ENCODE measurements at places on chromosomes 6 and 20.

- DNase-seq, result no peak
Observed at GRCh38 chr6:166864333-166864732, 92.0 kb downstream of the RNASET2 start.

DNA sequence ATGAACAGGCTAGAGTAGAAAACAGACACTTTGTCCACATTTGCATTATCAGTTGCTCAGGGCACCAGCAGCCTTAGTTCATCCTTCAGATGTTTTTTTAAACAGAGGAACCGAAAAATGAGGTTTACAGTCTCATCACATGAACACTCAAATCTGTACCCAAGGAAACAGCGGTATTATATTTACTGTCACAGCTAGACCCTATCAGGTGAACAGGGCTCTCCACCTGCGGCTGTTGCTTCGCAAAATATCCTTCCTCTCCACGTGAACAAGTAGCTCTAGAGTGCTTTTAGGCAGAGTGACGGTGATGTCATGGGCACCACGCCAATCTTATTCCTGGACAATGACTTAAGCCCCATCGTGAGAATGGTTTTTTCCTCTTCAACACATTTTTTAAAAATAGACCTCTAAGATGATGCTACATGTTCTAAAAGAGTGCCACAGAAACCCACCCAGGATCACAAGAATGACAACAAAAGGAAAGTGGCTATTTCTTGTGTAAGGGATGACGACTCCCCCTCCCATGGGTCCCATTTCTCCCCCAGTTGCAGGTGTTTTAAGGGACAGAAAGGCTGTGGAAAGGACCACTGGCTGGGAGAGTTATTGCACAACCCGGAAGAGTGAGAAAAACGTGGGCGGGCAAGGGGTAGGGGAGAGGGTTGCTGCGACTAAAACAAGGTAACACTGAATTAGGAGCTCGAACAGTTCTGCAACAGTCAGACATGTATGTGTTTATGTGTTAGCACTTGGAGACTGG is 77.7 kb downstream of the EFHC1 start:
- peak; percentile 60 for DNase-seq

DNA sequence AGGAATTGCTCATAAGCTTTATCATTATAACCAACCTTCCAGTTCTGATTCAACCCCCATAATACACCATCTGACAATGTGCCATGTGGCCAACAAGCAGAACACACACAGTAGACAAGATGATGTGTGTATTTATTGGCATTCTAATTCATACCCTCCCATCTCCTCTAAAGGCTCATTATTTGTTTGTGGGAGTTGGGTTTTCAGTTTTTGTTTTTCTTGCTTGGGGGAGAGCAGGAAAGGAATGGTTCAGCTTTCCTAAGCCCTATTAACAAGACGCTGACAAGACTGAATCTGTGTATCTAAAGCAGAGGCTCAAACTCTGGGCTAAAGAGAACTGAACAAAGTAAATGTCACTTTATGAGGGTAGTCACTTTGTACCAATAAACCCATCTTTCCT is 36.8 kb downstream of the EPB41L2 start:
- no peak for DNase-seq

DNA sequence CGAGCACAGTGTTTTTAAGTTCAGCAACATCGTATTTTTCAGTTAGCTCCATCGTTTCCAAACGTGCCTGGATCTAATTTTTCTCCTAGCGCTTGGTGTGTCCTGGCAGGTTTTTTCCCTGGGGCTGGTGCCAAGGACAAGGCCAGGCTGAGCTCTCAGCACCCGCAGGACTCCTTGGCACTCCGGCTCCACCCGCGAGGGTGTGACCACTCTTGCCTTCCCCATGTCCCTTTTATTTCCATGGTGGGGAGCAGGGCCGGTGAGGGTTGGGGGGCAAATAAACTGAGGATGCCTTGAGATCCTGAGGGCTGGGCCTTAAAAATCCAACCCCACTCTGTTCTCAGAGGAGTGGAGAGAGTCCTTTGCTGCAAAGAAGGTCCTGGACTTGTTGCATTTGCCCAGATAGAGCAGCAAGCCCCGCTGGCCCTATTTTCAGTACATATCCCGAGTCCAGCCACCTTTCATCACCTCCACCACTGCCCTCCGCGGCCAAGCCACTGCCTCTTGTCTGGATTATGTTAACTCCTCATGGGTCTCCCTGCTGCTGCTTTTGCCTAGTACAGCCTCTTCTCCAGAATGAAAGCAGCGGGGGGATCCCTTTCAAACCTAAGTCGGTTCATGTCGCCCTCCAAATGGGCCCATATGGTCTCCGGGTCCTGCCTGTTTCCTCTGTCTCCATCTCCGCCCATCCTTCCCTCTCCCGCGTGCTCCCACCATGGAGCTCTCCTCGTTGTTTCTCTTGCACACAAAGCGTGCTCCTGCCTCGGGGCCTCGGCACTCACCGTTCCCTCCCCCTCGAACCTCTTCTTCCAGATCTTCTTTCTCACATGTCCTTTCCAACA is 4.5 kb upstream of the RAB44 start:
- DNase-seq, result no peak

- DNase-seq, result no peak
Observed at GRCh38 chr6:100177956-100178355, 183.9 kb upstream of the MCHR2 start.

- peak; percentile 54 for DNase-seq
Observed at GRCh38 chr20:4546786-4547185, 174.9 kb upstream of the PRND start.

DNA sequence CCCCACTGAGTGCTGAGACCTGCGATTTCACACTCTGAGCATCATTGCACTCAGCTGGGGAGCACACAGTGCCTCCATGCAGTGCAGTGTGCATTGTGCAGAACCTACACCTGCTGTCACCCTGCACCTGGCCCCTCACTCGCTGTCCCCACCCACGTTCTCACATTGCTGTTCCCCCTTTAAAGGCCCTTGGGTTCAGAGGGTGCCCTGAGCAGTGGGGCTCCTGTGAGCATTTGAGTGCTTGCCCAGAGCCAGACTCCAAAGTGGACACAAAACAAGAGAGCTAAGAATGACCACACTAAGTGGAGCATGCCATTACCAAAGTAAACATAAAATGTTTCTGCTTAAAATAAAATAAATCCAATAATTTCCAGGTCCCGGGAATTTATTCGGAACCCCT is 131.0 kb upstream of the CST7 start:
- no peak for DNase-seq

DNA sequence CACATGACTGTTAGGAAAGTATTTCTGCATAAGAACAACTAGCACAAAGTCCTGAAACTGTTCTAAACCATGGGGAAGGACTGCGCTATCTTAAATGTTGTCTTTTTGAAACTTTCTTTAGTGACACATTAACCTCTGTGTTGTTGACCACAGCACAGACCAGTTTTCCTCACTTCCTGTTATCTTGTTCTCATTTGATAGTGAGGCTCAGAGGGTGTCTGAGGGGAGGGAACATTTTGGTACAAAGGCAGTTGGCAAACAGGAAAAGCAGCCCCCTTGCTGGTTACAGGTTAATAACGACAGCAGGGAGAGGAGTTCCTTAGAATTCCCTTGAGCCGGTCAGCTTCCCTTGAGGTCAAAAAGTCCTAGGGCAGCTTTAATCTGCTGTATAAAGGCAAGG is 143.5 kb upstream of the BMP2 start:
- no peak for DNase-seq

DNA sequence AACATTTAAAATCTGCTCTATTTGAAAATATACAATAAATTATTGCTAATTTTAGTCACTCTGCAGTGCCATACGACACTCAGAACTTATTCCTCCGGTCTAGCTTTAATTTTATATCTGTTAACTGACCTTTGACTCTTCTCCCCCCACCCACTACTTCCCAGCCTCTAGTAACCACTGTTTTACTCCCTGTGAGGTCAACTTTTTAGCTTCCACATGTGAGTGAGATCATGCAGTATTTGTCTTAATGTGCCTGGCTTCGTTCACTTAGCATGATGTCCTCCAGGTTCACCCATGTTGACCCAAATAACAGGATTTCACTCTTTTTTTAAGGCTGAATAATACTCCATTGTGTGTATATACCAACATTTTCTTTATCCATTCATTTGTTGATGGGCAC is 80.8 kb downstream of the RPP40 start:
- DNase-seq, result no peak

DNA sequence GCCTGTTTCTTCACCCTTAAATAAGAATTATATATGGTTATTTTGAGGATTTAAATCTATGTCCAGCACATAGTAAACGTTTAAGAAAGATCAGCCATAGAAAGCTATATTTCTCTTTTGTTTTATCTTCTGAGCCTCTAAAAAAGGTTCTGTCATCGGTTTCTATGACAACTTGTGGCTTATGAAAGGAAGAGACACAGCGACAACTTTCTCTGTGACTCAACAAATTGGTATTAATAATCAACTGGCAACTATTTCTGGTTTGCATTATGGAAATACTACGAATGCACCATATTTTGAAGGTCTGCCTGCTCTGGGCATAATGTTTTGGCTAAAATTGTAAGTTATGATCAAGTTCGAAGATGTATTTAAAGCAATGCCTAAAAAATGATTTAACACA is 751.0 kb downstream of the CD109 start:
- DNase-seq, result no peak

DNA sequence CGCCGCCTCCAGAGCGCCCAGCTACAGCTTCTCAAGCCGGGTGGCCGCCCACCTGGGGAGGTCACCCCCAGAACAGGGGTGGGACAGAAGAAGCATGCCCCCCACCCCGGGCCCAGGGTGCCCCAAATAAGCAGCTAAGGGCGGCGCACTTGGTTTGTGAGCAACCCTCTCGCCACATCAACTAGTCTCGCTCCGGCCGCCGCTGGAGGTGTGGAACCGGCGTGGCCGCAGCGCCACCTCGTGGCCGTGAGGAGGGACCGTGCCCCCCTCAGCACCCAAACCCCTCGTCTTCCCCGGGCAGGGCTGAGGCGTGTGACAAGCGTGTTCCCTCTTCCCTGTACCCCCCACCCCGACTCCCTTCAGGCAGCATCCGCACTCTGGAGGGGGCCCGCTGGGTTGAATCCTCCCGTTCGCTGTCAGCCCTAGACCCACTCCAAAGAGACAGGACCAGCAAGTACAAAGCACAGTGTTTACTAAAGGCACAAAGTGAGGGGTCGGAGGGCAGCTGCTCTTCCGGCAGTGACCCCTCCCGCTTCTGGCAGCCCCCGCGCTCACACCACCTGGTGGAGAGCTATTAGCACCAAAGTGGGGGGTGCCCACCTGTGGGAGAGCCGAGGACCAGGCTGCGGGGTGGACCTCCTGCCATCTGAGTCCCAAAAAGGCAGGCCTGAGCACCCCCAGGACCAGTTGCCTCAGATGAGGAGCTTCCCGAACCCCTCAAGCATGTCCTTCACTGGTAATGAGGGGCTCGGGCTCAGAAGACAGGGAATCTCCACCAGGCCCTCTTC is 45.4 kb downstream of the MDFI start:
- DNase-seq, result peak; percentile 93

All from muscle of back (tissue), 13 donors.